ENCODE measurements at places on chromosomes 7 and 10. TPM values are rescaled to one million over a fixed set of nuclear protein-coding genes. Genes with fewer than 3 reads are reported as not detected.

DNA sequence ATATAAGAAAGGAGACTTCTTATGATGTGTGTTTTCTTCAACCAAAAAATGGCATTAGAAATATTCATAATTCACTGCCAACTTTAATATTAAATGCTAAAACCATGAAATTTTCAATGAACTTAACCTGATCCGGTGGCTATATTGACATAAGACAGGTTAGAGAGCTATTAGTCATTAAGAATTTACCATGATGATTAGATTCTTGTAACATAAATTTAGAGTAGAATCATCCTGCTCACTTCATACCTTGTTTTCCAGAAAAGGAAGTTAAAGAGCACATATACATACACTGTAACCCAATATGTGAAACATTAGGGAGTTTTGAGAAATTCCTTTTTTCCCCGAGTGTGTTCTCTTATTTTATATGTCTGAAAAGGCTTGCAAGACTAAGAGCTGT, 430.3 kb upstream of the SEMA3A start:
- H3K27ac ChIP-seq: no peak overlapping the region
- no peak for DNase-seq
- H3K36me3 ChIP-seq: no peaks in the 10 kb centered on the region
- no peak overlapping the region for H3K4me3 ChIP-seq
- H3K4me1 ChIP-seq: no peaks in the 10 kb centered on the region
- H3K27me3 ChIP-seq: no peaks in the 10 kb centered on the region

GRCh38 chr7:41889040-41889439, 186.2 kb upstream of the INHBA start:
- DNase-seq: no peak
- no peaks in the 10 kb centered on the region for H3K27me3 ChIP-seq
- H3K27ac ChIP-seq: no peak overlapping the region
- H3K4me1 ChIP-seq: peaks cover 6% of the 10 kb centered on the region

- H3K27ac ChIP-seq: no peak overlapping the region
- H3K27me3 ChIP-seq: no peaks in the 10 kb centered on the region
- H3K36me3 ChIP-seq: no peaks in the 10 kb centered on the region
- peaks cover under 1% of the 10 kb centered on the region for H3K4me1 ChIP-seq
- H3K4me3 ChIP-seq: no peak overlapping the region
These were observed 133.5 kb downstream of the ETV1 start for GRCh38 chr7:13856012-13856411.

DNA sequence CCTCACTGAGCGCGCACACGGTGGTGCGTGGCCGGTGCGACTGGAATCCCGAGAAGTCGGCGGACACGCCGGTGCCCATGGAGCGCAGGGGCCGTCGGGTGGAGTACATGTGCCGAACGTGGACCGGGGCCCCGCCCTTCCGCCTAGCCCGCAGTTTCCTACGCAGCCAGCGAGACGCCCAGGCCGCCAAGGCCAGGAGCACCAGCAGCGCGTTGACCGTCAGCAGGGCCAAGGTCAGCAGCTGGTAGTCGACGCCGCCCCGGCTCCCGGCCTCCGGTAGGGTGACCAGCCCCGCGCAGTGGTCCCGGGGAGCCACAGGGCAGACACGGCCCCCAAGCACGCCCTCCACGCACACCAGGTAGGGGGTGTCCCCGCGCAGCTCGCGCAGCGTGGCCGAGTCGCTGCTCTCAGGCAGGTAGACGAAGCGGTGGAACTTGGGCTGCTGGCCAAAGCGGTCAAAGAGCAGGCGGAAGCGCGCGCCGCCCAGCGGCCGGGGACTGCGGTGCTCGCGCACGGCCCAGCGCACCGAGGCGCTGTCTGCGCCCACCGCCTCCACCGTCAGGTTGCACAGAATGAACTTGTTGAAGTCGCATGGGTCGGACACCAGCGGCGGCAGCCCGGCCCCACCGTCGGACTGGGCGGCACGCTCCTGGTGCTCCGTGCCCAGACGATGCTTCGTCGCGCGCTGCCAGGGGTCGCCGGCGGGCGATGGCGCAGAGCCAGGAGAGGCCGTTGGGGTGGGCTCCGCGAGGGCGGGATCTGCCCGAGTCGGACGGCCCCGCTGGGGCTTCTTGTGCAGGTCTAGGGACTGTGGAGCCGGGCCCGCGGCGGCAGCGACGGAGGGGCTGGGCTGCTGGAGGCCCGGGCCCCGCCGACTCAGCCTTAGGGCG, 2.2 kb downstream of the TRIL start:
- H3K4me3 ChIP-seq: peak overlapping the region; percentile 2
- H3K4me1 ChIP-seq: peaks cover 8% of the 10 kb centered on the region
- peak; percentile 33 for DNase-seq
- no peaks in the 10 kb centered on the region for H3K36me3 ChIP-seq
- H3K27ac ChIP-seq: no peak overlapping the region

DNA sequence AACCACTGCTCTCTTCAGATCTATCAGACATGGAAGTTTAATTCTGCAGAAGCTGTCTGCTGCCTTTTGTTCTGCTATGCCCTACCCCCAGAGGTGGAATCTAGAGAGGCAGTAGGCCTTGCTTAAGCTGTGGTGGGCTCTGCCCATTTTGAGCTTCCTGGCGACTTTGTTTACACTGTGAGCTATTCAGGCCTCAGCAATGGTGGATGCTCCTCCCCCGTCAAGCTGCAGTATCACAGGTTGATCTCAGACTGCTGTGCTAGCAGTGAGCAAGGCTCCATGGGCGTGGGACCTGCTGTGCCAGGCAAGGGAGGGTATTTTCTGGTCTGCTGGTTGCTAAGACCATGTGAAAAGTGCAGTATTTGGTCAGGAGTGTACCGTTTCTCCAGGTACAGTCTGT, 45.1 kb upstream of the CDK14 start:
- no peak overlapping the region for H3K27ac ChIP-seq
- no peaks in the 10 kb centered on the region for H3K27me3 ChIP-seq
- DNase-seq: no peak
- no peaks in the 10 kb centered on the region for H3K4me1 ChIP-seq

DNA sequence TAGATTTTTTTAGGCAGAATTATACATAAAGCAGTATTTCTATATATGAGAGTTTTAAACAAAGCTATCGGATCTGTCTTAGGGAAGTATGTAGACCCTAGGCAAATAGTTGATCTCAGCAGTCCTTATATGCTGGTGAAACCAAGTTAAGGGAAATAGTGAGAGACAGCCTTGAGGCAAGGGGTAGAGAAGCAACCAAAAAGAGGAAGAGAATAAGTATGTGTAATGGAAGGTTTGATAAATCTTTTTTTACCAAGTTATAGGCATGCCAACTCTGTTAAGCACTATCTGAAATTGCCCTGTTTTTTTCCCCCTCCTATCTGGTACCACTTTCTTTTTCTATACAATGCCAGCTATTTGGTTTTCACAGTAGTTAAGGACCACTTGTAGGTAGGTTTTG, 19.9 kb downstream of the SPAG6 start:
- no peak overlapping the region for H3K4me3 ChIP-seq
- H3K27ac ChIP-seq: no peak overlapping the region
- H3K4me1 ChIP-seq: peaks cover 33% of the 10 kb centered on the region

DNA sequence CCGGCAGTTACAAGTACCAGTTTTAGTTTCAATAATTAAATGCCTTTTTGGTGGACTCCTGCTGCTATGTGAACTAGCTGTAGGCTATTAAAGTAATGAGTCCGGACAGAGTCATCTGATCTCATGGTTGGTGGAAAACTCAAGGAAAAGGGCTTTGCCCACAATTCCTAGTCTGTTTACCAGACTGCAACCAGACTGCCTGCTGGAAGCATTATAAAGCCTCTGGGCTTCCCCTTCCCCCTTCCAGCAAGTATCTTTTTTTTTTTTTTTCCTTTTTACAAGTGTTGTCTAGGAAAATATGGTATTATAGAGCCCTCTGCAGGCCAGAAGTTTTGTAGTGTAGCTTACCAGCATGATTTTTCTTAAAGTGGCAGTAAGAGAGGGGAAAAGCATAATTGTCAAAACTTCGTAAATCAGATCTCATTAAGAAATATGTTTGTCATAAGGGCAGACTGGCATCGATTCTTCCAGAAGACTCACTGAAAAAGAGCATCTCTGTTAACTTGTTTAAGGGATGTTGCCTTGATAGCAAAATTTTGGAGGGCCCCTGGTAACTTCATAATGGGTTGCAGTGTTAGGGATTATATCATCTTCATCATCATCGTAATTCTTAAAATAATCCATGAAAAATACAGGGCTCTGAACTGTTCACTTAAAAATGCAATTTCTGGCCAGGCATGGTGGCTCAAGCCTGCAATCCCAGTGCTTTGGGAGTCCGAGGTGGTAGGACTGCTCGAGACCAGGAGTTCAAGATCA, 181.3 kb downstream of the TAX1BP1 start:
- no peaks in the 10 kb centered on the region for H3K36me3 ChIP-seq
- H3K4me3 ChIP-seq: no peak overlapping the region
- H3K27ac ChIP-seq: no peak overlapping the region
- peaks cover 8% of the 10 kb centered on the region for H3K4me1 ChIP-seq
- DNase-seq: no peak
- H3K27me3 ChIP-seq: no peaks in the 10 kb centered on the region

GRCh38 chr10:21021843-21022594, 124.9 kb upstream of the NEBL start:
- no peaks in the 10 kb centered on the region for H3K4me1 ChIP-seq
- no peak for DNase-seq
- H3K36me3 ChIP-seq: no peaks in the 10 kb centered on the region
- H3K27ac ChIP-seq: no peak overlapping the region
- H3K27me3 ChIP-seq: no peaks in the 10 kb centered on the region
- H3K4me3 ChIP-seq: no peak overlapping the region

DNA sequence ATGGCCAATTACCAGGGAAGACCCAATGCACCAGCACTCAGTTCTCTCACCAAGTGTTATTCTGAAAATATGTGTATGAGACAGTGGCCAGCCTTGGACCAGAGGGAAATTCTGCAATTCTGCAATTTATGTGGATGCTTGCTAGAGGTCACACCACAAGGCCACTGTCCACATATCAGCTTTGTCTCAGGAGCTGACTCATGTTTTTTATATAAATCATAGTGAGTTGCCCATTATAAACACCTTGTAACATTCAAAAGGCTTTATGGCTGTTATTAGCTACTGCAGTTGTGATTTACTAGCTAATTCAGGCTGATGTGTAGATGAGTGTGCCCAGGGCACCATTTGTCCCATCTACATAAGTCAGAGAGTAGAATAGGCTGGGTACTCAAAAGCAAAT, 649.0 kb downstream of the LRMDA start:
- no peak for DNase-seq
- H3K4me3 ChIP-seq: no peak overlapping the region
- no peaks in the 10 kb centered on the region for H3K4me1 ChIP-seq
- H3K27me3 ChIP-seq: no peaks in the 10 kb centered on the region

- H3K27me3 ChIP-seq: no peaks in the 10 kb centered on the region
- DNase-seq: no peak
- no peaks in the 10 kb centered on the region for H3K36me3 ChIP-seq
- H3K27ac ChIP-seq: no peak overlapping the region
- H3K4me1 ChIP-seq: no peaks in the 10 kb centered on the region
These were observed 57.8 kb downstream of the EVX1 start for GRCh38 chr7:27300421-27300820.

GRCh38 chr10:25425776-25426175, 251.0 kb downstream of the GPR158 start:
- no peak overlapping the region for H3K27ac ChIP-seq
- no peak for DNase-seq
- no peaks in the 10 kb centered on the region for H3K27me3 ChIP-seq
- H3K4me1 ChIP-seq: no peaks in the 10 kb centered on the region
- H3K4me3 ChIP-seq: no peak overlapping the region
- H3K36me3 ChIP-seq: no peaks in the 10 kb centered on the region

DNA sequence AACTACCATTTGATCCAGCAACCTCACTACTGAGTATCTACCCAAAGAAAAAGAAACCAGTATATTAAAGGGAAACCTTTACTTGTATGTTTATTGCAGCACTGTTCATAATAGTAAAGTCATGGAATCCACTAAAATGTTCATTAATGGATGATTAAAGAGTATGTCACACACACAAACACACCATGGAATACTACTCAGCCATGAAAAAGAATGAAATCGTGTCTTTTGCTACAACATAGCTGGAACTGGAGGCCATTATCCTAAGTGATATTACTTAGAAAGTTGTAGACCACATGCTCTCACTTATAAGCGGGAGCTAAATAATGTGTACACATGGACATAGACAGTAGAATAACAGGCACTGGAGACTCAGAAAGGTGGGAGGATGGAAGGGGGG, 203.0 kb upstream of the SLC26A5 start:
- H3K27me3 ChIP-seq: no peaks in the 10 kb centered on the region
- H3K36me3 ChIP-seq: no peaks in the 10 kb centered on the region
- no peak overlapping the region for H3K4me3 ChIP-seq
- H3K4me1 ChIP-seq: no peaks in the 10 kb centered on the region

DNA sequence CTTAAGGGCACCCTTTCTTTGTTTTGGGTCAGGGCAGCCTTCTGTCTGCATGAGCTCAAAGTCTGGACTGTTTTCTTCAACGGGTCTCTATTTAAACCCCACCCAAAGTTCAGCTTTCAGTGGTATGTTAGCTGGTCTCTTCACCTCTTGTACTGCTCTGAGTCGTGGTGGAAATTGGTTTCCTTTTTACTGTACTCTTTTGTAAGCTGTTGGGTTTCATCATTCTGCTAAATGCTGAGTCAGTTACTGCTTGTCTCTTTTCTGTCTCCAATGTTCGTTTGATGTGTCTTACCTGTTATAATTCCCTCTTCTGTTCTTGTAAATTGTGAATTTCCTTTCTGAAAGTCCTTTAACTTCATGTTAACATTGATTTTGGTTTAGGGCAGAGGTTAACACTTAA, 64.1 kb upstream of the MALRD1 start:
- no peaks in the 10 kb centered on the region for H3K27me3 ChIP-seq
- H3K4me1 ChIP-seq: peaks cover 2% of the 10 kb centered on the region
- no peaks in the 10 kb centered on the region for H3K36me3 ChIP-seq
- no peak for DNase-seq
- H3K4me3 ChIP-seq: no peak overlapping the region

The UTF1 gene
- not detected for total RNA-seq

The NODAL gene
- total RNA-seq: 0.25 TPM

The NHLRC2 gene
- 29.5 TPM for total RNA-seq

The STOX1 gene
- total RNA-seq: 0.50 TPM

The ITGA8 gene
- total RNA-seq: not detected

The MORN4 gene
- total RNA-seq: 4.3 TPM

The GPR26 gene
- not detected for total RNA-seq

The AVPI1 gene
- total RNA-seq: 1.8 TPM
